AG09319 (cell line): ENCODE measurements at places on chromosomes 1 and 21.
A peak's percentile ranks its signal among the peaks of the same experiment; 100 is the strongest.

GRCh38 chr1:224459966-224460365, 25.4 kb upstream of the WDR26 start:
- no peak for DNase-seq

GRCh38 chr1:219938706-219939105, 10.3 kb upstream of the SLC30A10 start:
- no peak for DNase-seq

DNA sequence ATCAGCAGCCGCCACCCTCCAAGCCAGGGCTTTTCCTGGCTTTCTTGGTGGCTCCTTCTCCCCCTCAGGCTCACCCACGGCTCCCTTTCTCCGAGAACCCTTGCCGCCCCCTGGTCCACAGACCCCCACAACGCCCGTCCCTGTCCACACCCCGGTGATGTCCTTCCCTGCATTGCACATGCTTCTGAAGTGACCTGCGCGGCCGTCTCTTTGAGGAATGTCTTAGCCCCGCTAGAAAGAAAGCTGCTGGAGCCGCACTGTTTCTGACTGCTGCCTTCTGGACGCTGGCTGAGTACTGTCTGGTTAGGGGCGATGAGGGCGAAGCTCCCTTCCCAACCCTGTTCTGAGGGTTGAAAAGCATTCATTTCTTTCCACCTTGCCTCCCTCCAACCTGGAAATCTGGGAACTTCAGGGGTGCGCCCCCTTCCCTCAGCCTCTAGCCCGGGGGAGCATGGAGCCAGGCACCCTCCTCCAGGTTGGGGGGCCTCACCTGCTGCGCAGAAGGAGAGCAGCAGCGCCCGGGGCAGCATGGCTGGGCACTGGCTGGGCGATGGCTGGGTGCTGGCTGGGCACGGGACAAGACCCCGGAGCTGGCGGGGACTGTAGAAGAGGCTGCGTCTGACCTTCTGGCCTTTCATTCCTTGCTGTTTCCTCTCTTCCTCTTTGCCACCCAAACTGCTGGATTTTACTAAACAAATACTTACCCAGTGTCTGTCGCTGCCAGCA, at the start of gene CLEC20A:
Gene CLEC20A, minus strand, starts transcription at position 555 of the 726 bp plus-strand sequence. Its CDS starts 25 bp downstream, at position 530.
- DNase-seq: no peak

DNA sequence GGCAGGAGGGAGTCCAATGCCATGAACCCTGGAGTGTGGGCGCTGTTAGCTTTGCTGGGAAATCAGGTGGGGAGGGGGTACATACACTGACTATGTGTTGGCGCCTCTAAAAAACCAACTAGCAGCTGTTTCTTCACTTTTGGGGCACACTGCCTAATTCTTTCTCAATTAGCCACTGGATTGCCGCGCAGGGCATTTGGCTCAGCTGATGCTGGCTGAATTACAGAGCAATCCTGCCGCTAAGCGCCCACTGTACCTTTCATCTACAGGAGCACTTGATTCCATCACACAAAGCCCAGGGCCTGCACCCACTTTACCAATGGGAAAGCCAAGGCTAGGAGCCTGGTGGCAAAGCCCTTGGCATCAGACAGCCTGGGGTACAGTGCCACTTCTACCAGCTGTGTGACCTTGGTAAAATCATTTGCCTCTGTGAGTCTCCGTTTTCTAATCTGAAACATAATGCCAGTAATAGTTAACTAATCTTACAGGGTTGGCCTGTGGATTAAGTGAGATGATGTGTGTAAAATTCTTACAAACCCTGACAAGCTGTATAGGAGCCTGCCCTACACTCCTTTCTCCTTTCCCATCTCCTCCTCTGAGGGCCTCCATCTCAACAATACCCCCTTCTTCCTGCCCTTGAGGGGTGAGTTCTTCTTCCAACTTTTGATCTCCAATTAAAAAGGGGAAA, 59.0 kb downstream of the UBE2T start:
- no peak for DNase-seq

DNA sequence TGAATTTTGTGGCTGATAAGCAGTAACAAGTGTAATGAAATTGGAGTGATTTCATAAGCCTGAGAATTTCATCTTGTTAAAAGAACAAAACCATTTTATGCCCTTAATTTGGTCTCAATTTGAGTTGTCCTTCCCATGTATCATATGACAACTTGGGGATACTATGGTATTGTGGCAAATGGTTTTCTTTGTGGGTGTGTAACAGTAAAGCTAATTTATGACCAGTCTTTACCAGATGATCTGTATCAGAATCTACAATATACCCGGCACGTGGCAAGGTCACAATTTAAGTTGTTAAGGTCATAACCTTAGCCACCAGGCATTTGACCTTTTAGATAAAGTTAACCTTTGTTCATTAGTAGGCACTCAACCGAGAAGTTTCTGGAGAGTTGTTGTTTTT, 9.1 kb downstream of the NFIA start:
- no peak for DNase-seq

DNA sequence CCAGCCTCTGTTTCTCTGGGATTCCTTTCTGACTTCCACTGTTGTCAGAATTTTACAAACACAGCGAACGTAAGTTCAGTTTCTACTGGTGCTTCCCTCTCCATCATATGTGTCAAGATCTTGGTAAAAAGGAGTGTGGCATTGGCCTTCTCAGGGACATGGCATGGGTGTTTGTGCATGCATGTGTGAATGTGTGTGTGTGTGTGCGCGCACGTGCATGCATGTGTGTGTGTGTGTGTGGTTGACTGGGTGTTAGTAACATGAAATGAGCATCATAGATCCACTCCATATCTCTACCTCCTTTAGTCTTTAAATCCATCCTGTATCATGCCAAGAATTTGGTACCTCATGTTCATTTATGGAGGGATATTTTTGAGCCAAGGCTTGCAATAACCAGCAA, 411.3 kb downstream of the NPHP4 start:
- no peak for DNase-seq

DNA sequence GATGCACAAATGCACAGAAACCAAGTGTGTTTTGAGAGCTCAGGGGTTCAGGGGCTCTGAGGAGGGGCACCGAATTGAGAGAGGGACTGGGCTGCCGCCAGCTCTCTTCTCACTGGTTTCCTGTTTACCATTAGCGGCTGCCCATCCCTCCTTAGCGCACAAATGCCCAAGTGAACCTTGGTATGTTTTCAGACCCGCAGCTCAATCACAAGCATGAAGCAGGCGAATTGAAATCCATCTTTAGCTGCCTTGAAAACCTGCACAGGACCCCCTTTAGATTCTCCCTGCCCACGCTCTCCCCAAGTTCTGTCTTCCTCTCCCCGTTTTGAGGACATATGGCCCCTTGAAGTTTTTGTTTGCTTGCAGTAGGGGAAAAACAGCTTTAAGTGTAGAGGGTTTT, 61.1 kb upstream of the ACOT11 start:
- DNase-seq: no peak

GRCh38 chr1:85134583-85135391, 66.0 kb downstream of the SYDE2 start:
- DNase-seq: no peak

- no peak for DNase-seq
Observed at GRCh38 chr1:162578936-162579335, 17.4 kb downstream of the UAP1 start.

DNA sequence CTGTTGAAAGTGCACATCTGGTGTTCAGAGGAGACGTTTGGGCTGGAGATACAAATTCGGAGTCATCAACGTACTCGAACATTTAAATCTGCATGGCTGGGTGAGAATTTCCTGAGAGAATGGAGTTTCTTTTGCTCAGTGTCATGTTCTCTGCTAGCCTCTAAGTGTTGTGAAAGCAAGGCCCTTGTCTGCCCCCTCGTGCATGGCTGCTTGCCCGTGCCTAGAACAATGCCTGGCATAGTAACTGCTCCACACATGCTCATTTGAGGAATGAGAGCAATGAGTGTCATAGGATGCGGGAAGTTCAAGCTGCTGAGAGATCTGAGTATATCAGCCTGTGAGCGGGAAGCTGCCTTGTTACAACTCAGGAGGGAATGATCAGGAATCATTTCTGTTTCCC, 171.1 kb upstream of the CSF3R start:
- DNase-seq: no peak

- peak; percentile 8 for DNase-seq
Observed at GRCh38 chr1:192974701-192975100, 84.5 kb downstream of the UCHL5 start.

- DNase-seq: no peak
Observed at GRCh38 chr1:197915862-197916499, 1.2 kb upstream of the LHX9 start.

DNA sequence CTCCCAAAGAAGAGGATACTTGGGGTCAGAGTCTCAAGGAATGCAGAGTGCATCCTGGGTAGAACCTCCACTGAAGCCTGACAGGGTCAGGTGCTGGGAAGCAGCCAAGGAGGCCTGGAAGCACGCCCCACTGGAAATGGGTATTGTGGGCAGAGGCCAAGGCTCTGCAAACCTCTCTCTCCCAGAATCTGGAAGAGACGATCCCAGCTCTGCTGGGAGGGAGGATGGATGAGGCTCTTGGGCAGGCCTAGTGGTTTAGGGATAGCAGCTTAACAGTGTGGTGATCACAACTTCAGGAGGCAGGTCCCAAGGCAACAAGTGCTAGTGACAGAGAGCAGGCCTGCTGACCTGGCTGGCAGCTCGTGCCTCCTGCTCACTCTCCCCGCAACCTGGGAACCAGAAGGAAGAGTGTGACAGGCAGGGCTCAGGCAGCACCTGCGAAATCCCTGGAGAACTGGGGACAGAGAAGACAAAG, 641.0 kb downstream of the PLPP3 start:
- no peak for DNase-seq

- no peak for DNase-seq
Observed at GRCh38 chr1:34824817-34825454, 32.1 kb downstream of the GJA4 start.

GRCh38 chr1:67639361-67639760, 45.6 kb upstream of the GADD45A start:
- DNase-seq: no peak

DNA sequence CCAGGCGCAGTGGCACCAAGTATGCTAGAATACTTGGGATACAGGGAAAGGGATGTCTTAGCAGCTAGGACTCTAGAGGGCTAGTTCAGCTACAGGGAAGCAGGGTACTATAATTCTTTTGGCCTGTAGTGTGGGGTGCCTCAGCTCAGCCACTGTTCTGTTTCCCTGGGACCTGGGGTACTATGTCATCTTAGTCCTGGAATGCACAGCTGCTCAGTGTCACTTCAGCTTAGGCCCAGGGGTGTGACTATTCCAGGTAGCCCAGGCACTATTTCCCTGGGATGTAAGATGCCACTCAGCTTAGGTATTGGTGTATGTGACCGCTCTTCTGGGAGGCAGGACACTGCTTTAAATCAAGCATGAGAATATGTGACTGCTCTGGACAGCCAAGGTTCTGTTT, 34.1 kb downstream of the RGSL1 start:
- no peak for DNase-seq

DNA sequence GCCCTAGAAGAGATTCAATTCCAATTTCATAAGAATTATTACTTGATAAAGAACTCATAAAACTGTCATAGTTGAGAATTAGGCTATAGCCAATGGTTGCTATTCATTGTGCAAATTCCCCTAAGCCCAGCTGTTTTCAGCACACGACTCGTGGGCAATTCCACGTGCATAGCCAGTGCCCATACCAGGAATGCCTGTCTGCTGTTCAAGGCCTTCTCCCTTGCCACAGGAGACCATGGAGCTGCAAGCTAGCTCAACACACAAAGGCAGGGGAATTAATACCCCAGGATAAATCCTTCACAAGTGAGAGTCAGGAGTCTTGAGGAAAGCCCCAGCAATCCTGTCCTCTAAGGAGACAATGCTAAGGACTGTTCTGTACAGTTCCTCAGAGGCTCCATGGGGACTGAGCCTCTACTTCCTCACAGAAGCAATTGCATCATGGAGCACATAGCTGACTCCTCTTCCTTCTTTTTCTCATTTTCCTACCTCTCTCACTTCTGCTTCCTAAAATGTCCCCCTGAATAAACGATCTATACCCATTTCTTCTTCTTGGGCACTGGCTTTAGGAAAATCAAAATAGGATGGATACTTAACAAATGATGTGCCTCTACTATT, 19.1 kb upstream of the CHRM3 start:
- no peak for DNase-seq

DNA sequence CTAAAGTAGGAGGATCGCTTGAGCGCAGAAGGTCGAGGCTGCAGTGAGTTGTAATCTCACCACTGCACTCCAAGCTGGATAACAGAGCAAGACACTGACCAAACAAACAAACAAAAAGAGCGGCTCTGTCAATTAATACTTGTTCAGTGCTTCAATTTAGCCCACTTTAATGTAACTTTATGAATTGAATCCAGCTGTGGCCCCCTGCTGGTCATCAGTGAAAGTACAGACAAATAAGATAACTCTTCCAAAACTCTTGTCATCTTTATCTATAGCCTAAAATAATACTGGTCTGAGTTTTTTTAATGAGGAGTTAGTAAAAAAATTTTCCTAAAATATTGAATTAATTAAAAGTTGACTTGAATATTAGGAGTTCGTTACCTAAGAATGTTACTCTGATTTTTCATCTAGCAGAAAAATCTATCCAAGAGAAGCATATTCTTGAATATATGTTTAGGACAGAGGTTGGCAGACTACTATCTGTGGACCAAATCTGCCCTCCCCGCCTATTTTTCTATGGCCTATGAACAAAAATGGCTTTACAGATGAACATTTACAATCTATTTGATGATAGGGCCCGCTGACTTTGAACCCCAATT, 26.1 kb downstream of the ATP5PF start:
- DNase-seq: peak; percentile 11
